ENCODE measurements at places on chromosomes 6 and 20. TPM values are rescaled to one million over a fixed set of nuclear protein-coding genes. Genes with fewer than 3 reads are reported as not detected.
A peak's percentile ranks its signal among the peaks of the same experiment; 100 is the strongest.

- no peak overlapping the region for H3K4me3 ChIP-seq
- DNase-seq, result no peak
- H3K27ac ChIP-seq, result no peak overlapping the region
- H3K27me3 ChIP-seq, result no peaks in the 10 kb centered on the region
- peaks cover 19% of the 10 kb centered on the region for H3K4me1 ChIP-seq
Measured at GRCh38 chr6:74603322-74604076, 602.4 kb downstream of the COL12A1 start.

Gene ZBTB24
- total RNA-seq, result 8.2 TPM

Gene TAP1
- total RNA-seq, result 25.7 TPM

Gene TFAP2C
- total RNA-seq, result 1.6 TPM

- no peaks in the 10 kb centered on the region for H3K36me3 ChIP-seq
- peak overlapping the region; percentile 42 for H3K27ac ChIP-seq
- no peak for DNase-seq
- no peaks in the 10 kb centered on the region for H3K4me1 ChIP-seq
- no peak overlapping the region for H3K4me3 ChIP-seq
Measured at GRCh38 chr6:133132466-133132971, 108.6 kb upstream of the EYA4 start.

DNA sequence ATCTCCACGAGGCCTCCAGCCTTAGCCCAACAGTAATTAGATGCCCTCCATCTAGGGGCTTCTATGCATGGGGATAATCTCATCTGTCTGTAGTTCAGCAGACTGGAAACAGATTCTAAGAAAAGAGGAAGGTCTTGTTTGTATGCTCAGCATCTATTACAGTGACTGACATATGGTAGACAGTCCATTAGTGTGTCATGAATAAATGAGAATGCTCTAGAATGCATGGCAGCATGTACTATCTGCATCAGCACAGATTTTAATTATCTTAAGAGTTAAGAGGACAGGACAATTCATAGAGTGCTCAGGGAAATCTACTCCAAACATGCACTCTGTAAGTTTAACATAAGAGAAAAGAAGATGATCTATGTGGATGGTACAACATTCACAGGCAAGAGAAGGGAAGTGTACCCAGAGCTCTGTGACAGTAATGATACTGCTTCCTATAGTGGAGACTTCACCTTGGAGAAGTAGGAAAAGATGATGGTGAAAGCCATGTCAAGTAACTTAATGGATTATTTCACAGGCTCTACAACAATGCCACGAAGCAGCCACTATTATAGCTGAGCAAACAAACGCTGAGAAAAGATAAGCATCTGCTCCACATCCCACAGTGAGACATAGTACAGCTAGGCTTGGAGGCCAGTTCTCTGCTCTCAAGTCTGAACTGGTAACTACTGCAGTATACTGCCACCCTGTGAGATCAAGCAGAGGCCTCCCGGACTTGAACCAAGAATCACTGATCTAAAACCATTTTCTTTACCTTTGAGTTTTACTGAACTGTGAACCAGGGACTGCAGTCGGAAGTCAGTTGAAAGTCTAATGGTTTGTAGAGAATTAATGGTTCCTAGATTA is 309.2 kb upstream of the SPTLC3 start:
- no peaks in the 10 kb centered on the region for H3K27me3 ChIP-seq
- no peaks in the 10 kb centered on the region for H3K36me3 ChIP-seq

GRCh38 chr6:2633736-2634135 is 117.0 kb downstream of the MYLK4 start:
- H3K4me1 ChIP-seq, result no peaks in the 10 kb centered on the region
- peak overlapping the region; percentile 46 for H3K4me3 ChIP-seq
- H3K36me3 ChIP-seq, result no peaks in the 10 kb centered on the region
- peak overlapping the region; percentile 72 for H3K27ac ChIP-seq

DNA sequence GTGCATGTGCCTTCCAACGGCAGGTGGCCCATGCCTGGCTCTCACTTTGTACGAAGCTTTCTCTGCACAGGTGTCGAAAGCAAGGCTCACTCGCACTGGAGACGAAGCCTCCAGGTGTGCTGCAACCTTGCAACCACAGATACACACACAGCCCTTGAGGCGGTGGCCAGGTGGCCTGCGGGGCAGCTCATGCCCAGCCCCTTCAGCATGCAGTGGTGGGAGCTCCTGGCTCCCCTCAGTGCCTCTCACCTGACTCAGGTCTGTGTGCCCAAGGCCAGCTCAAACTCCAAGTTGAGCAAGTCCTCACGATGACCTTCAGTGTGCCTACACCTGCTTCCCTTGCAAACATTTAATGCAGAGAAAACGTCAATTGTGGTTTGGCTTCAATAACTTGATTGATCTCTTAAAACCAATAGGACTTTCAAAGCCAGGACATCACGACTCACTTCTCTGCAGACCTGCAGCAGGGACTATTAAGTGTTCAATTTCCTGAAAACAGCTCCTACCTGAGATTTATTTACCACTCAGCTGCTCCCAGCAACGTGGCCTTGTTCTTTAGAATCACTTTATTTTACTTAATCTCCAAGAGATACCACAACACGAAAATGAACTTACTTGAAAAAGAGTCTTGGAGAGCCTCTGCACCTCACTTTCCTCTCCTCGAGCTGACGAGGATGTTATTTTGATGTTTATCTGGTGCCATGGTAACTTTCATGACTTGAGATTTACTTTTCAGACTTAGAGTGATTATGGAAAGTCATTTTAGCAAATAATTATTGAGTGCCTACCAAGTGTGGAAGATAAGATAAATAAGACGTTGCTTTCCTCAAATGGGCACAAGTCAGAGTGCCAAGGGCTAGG is 86.3 kb downstream of the SLC22A23 start:
- peaks cover 5% of the 10 kb centered on the region for H3K4me1 ChIP-seq
- peak overlapping the region; percentile 26 for H3K27ac ChIP-seq
- DNase-seq, result peak; percentile 51

Gene TXLNB
- total RNA-seq, result 3.9 TPM

DNA sequence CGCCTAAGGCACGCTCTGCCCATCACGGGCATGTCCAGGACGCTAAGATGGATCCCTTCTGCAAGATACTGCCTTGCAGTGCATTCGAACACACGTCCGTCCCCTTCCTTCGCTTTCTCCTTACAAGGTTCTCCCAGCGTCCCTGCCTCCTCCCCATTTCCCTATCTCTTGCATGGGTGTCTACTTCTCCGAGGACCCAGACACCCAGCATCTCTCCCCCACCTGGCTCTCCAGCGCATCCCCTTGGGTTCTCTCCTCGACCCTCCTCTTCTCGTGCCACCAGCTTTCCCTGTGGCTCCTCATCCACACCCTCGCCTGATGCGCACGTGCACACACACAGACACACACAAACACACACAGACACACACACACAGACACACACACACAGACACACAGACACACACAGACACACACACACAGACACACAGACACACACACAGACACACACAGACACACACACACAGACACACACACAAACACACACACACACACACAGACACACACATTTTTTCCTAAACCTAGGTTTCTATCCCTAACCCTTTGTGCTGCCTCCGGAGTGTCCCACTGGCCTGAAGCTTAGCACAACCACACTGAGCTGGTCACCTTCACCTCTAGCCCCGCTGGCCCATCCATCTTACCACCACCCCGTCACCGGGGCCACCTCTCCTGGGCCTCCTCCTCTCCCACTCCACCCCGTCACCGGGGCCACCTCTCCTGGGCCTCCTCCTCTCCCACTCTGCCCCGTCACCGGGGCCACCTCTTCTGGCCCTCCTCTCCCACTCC is 31.9 kb downstream of the ANKRD60 start:
- H3K4me1 ChIP-seq, result no peaks in the 10 kb centered on the region
- DNase-seq, result no peak
- no peak overlapping the region for H3K4me3 ChIP-seq
- peaks cover under 1% of the 10 kb centered on the region for H3K27me3 ChIP-seq
- H3K27ac ChIP-seq, result no peak overlapping the region
- no peaks in the 10 kb centered on the region for H3K36me3 ChIP-seq

Gene TMC2
- not detected for total RNA-seq

- H3K36me3 ChIP-seq, result no peaks in the 10 kb centered on the region
- H3K4me3 ChIP-seq, result no peak overlapping the region
- H3K27ac ChIP-seq, result no peak overlapping the region
- no peaks in the 10 kb centered on the region for H3K4me1 ChIP-seq
- no peak for DNase-seq
- no peaks in the 10 kb centered on the region for H3K27me3 ChIP-seq
Measured at GRCh38 chr6:9494864-9495263, 920.0 kb downstream of the TFAP2A start.

- peaks cover 31% of the 10 kb centered on the region for H3K36me3 ChIP-seq
- no peak overlapping the region for H3K4me3 ChIP-seq
- H3K4me1 ChIP-seq, result no peaks in the 10 kb centered on the region
- no peak for DNase-seq
Measured at GRCh38 chr20:58660855-58661597, 9.9 kb downstream of the STX16 start.

Gene SEMG1
- total RNA-seq, result not detected

GRCh38 chr20:14310977-14311627 is 26.3 kb downstream of the FLRT3 start:
- DNase-seq, result no peak
- peaks cover 4% of the 10 kb centered on the region for H3K4me1 ChIP-seq
- no peaks in the 10 kb centered on the region for H3K36me3 ChIP-seq
- H3K27me3 ChIP-seq, result no peaks in the 10 kb centered on the region
- no peak overlapping the region for H3K4me3 ChIP-seq

- H3K36me3 ChIP-seq, result no peaks in the 10 kb centered on the region
- H3K27ac ChIP-seq, result no peak overlapping the region
- H3K4me3 ChIP-seq, result no peak overlapping the region
- no peak for DNase-seq
Measured at GRCh38 chr6:105189026-105189820, 9.4 kb upstream of the POPDC3 start.

Gene WFDC12
- total RNA-seq, result not detected

Gene MMP24
- total RNA-seq, result 1.1 TPM

Gene ATP9A
- 34.8 TPM for total RNA-seq

Gene CLDN20
- total RNA-seq, result not detected

Gene BPIFB2
- total RNA-seq, result not detected

GRCh38 chr6:69732640-69733039 is 64.2 kb downstream of the LMBRD1 start:
- H3K36me3 ChIP-seq, result no peaks in the 10 kb centered on the region
- H3K4me1 ChIP-seq, result no peaks in the 10 kb centered on the region
- no peak overlapping the region for H3K4me3 ChIP-seq
- no peak overlapping the region for H3K27ac ChIP-seq
- no peaks in the 10 kb centered on the region for H3K27me3 ChIP-seq

GRCh38 chr6:136134751-136135150 is 115.4 kb downstream of the MTFR2 start:
- no peaks in the 10 kb centered on the region for H3K36me3 ChIP-seq
- no peak overlapping the region for H3K4me3 ChIP-seq
- H3K27ac ChIP-seq, result no peak overlapping the region
- no peaks in the 10 kb centered on the region for H3K27me3 ChIP-seq
- DNase-seq, result no peak
- H3K4me1 ChIP-seq, result no peaks in the 10 kb centered on the region

DNA sequence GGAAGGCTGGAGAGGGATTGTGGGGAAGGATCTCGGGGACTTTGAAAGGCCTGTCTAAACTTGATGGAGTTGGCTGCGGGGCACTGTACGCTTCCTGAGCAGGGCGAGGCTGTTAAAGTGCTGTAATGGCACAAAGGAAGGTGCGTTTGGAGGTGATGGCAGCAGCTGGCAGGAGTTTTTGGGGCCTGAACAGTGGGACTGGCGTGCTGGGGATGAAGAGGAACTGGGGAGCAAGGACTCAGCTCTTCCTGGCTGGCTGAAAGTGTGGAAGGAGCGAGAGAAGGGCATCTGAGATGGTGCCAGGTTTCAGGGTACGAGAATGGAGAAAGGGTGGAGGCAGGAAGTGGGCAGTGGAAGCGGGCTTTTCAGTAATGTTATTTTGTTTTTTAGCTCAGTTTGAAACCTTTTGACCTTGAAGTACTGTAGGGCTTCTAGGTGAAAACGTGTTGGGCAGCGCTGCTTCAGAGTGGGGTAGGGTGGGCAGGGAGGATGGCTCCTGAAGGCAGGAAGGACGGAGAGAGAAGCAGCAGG is 8.0 kb downstream of the TMEM181 start:
- no peaks in the 10 kb centered on the region for H3K27me3 ChIP-seq
- no peak overlapping the region for H3K27ac ChIP-seq

Data from sigmoid colon (tissue), 7 donors.